ENCODE measurements at places on chromosomes 11 and 22.

DNA sequence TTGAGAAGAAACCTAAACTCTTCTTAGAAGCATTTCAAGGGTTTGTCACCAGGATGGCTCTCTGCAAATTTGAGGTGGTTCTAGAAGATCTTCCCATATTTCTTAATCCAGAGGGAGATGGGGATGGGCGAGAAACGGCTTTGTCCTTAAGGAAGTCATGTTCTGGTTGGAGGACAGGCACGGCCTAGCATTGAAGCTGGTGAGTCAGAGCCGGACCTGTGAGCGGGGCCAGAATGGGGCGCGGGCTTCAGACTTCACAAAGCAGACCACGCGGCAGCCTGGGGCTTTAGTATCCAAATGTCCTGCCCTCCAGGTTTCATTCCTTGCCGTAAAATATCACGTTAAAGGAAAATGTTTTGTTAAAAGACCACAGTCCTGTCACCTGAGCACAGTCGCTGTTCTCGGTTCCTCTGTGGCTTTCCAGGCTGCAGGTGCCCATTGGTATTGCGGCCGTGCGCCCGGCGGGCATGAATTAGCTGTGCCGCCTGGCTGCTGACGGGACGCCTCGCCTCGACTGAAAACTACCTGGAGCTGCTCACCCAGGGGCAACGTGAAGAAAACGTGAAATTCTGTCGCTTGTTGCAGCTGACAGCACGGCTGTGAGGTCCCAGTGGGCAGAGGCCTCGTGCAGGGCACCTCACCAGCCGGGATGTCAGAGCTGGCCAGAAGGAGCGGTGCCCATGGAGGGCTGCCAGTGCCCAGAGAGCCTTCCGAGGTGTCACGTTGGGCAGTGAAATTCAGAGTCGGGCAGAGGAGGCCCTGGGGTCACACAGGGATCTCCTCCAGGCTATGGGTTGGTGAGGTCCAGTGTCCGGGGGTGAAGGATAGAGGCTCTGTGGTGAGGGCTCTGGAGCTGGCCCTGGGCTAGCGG is 59.0 kb downstream of the LRP5 start:
- DNase-seq: peak; percentile 27

DNA sequence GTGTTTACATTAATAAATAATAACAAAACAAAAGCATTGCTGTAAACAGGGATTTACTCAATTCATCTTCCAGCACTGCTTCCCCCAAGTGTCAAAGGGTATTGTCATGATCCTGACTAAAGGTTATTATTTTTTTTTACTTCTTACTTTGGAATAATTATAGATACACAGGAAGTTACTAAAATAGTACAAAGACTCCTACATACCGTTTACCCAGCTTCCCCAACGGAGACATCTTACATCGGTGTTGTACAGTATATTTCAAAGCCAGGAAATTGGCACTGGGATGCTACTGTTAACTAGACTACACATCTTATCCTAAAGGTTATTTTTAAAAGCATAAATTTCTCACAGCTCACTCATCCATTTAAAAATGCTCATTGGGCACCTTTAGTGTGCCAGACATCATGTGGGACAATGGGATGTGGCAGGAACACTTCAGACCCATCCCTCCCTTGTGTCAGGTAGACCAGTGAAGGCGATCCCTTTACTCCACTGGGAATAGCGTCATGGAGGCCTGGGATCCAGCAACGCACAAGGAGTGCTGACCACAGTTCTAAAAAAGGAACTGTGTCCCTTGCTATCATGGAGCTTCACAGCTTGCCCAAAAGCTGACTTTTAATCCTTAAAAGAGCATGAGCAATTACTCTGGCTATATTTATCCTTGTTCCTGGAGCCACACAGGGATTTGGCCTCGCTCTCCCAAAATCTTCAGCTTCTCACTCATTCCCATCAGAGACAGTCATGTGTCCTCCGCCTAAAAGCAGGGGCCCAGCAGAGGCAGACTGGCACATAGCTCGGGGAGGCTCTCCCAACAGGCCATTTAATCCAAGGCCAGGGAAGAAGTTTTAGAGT is 3.1 kb upstream of the IRAG1 start:
- DNase-seq: no peak

- DNase-seq: no peak
Measured at GRCh38 chr11:76603202-76603601, 67.3 kb downstream of the LRRC32 start.

DNA sequence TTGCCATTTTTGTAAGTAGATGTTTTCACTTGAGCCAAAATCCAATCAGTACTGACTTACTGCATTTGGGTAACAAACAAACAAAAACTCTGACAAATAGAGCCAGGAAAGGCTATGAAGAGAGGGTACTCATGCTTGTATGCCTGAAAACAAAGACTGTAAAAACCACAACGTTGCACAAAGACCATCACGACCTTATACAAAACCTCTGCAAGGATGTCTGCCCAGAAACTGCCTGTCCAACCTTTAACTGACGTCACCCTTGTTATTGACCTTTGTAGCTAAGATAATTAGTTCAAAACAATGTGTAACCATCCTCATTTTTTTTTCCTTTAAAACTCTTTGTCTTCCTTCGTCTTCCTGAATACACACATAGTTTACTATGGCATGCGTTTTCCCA is 804 bp upstream of the CREBZF start:
- DNase-seq: no peak

GRCh38 chr22:50268655-50269113 is 1.5 kb downstream of the MAPK11 start:
- no peak for DNase-seq

DNA sequence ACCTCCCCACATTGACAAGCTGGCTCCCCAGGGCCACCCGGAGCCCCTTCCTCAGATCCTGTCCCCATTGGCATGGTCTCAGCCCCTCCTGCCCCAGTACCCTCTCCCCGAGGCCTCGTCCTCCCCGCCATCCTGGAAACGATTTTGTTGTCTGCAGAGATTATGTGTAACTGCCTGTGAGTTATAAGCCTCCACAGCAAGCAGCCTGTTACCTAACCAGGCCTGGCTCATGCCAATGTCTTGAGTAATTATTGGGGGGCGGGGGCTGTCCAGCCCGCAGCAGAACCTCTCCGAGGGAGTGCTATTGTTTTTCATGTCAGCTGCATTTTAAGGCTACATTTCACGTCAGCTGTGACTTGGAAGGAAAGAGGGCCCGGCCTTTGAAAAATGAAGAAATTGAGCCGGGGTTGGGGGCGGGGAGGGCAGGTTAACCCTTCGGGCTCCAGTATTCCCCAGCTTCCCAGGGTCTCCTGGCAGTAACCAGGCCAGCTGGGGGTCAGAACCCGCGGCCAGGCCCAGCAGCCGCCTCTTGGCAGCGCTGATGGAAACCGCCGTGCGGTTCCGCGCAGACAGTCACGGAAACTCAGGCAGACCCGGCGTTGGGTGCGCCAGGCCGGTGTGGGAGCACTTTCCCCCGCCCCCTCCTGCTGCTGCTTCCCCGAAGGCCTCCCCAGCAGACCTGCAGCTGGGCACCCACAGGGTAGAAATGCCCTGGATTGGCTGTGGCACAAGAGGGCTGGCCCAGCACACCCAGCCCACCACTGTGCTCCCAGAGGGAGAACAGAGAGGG is 59.5 kb downstream of the CDKN1C start:
- DNase-seq: peak; percentile 76

DNA sequence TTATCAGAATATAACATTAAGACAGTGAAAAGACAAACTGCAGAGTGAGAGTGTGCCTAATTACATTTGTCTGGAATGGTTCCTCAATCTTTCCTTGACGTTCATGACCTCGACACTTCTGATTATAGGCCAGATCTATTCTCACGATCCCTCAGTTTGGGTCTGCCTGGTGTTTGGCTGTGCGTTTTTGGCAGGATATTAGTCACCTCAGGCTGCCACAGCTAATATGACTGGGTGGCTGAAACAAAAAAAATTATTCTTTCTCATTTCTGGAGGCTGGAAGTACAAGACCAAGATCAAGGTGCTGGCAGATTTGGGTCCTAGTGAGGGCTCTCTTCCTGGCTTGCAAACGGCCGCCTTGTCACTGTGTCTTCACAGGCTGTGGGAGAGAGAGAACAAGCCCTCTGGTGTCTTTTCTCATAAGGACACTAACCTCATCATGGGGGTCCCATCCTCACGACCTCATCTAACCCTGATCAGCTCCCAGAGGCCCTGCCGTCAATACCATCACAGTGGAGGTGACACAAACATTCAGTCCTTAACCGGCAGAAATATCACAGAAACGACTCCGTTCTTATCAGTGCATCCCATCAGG is 23.2 kb downstream of the IFITM10 start:
- DNase-seq: no peak

DNA sequence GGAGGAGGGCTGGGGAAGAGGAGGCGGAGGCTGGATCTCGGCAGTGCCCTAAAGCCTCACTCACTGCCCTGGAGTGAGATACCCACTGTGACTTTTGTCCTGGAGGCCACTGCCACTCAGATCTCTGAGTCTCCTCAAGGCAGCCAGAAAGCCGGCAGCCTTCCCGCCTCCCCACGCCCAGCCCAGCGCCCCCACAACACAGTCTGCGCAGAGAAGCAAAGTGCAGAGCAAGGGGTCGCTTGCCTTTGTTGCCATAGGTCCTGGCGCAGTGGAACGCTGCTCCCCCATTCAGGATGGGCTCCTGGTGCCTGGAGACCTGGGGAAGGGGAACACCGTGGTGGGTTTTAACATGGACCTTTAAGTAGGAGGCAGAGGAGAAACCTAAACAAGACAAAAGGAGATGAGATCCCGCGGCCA is 17.6 kb downstream of the PATZ1 start:
- DNase-seq: no peak

- no peak for DNase-seq
Measured at GRCh38 chr22:23901600-23901999, 7.4 kb downstream of the MIF start.

GRCh38 chr11:57764566-57764965 is 3.0 kb downstream of the CTNND1 start:
- DNase-seq: no peak

- DNase-seq: no peak
Measured at GRCh38 chr11:68574308-68574707, 110.0 kb upstream of the GAL start.

DNA sequence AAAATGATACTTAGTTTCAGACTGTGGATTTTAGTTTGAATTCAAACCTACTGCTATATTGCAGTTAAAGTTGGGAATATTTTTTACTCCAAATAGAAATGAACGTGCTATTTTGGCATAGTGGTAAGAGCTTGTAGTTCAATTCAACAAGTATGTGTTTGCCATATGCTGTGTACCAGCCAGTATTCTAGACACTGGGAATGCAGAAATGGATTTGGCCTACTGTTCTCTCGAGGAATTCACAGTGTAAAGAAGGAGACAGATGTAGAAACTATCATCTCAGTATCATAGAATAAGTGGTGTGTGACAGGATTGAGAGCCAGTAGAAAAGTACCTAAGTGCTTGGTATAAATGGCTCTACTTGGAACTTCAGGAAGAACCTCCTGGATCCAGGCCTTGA is 80.4 kb downstream of the ATXN10 start:
- no peak for DNase-seq

GRCh38 chr11:83480811-83481210 is 194.6 kb upstream of the CCDC90B start:
- no peak for DNase-seq

DNA sequence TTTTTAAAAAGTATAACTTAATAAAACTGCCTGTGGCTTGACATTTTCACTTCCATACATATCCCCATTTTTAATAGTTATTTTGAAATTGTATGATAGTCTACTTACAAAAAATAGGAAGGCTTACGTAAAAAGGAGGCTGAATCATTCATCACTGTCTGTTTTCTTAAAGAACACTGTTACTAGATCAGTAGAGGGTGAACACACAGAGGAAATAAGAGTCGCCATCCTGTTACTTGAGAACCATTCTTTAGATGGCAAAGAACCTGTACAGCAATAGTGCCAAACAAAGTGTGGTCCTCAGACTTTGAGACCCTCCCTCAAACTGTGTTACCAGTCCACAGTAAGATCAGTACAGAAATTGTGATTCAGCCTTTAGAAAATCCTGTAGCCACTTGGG is 180.7 kb downstream of the PGR start:
- no peak for DNase-seq

DNA sequence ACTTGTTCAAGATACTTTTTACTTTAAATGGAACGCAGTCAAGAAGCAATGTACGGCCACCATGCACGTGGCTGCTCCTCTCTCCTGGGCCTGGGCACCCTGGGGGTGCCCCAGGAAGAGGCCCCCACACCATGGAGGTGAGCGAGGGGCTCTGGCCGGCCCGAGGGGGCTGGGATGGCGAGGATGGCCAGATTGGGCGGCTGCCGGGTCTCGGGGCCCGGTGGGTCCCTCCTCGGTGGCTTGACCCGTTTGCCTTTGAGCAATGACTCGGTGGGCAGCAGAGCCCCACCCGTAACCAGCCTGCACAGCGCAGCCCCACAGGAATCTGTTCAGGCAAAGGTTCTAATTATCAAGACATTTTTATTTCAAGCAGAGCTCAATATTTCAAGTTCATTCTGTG is 167.4 kb downstream of the BRD1 start:
- no peak for DNase-seq

DNA sequence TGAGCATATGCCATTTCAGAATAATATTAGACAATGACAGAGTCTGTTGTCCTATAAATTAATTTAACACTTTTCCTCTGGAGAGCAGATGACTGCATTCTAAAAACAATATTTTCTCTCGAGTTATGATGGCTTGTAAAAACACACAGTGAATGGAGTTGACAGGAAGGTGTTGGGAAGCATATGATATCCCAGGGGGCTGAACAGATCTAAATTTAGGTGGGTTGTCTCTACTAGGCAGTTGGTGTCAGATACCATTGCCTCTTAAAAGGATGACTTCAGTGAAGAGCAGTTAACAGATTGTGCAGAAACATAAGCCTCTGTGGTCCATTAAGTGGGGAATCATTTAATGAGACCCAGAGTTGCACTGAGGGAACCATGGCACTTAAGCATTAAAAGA is 30.7 kb downstream of the SVIP start:
- DNase-seq: no peak

DNA sequence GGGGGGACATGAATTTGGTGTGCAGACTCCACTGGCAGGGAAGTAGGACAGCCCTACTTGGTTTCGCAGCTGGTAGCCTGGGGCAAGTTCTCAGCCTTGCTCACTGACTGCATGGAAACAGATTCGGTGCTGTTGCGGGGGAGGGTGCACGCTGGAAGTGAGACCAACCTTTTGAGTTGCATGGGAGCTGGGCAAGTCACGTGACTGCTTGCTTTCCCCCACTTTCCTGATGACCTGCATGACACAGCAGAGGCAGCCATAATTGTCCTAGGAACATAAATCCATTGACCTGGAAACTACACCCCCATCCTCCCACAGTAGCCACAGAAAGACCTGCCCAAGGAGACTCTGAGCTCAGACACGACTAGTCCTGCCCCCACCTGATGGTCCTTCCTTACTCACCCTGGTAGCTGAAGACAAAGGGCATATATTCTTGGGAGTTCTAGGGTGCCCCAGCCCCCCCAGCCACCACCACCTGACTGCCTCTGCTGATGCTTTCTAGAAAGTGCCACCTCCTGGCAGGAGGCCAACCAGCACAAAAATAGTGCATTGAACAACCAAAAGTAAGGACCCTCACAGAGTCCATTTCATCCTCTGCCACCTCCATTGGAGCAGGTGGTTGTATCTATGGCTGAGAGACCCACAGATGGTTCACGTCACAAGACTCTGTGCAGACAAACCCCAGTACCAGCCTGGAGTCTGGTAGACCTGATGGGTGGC is 4.1 kb upstream of the HBG2 start:
- peak; percentile 87 for DNase-seq

- no peak for DNase-seq
Measured at GRCh38 chr11:35494957-35495490, 30.4 kb downstream of the PAMR1 start.

- peak; percentile 52 for DNase-seq
Measured at GRCh38 chr22:43862074-43862881, at the start of gene SULT4A1. Gene SULT4A1 (minus strand): TSS chr22:43862513. CDS start chr22:43862382, 131 bp downstream.

Data from ELF-1 (cell line).